ENCODE measurements at places on chromosomes 2 and 18. TPM values are rescaled to one million over a fixed set of nuclear protein-coding genes. Genes with fewer than 3 reads are reported as not detected.

The GREB1 gene
- 0.17 TPM for polyA plus RNA-seq

The RANBP2 gene
- polyA plus RNA-seq, result 29.0 TPM

The MBD2 gene
- 31.8 TPM for polyA plus RNA-seq

The CPLX4 gene
- not detected for polyA plus RNA-seq

The TPO gene
- polyA plus RNA-seq, result not detected

The SCN9A gene
- polyA plus RNA-seq, result 39.9 TPM

The IL36G gene
- polyA plus RNA-seq, result not detected

The CCDC150 gene
- 1.5 TPM for polyA plus RNA-seq

The SLC14A1 gene
- polyA plus RNA-seq, result 80.5 TPM

DNA sequence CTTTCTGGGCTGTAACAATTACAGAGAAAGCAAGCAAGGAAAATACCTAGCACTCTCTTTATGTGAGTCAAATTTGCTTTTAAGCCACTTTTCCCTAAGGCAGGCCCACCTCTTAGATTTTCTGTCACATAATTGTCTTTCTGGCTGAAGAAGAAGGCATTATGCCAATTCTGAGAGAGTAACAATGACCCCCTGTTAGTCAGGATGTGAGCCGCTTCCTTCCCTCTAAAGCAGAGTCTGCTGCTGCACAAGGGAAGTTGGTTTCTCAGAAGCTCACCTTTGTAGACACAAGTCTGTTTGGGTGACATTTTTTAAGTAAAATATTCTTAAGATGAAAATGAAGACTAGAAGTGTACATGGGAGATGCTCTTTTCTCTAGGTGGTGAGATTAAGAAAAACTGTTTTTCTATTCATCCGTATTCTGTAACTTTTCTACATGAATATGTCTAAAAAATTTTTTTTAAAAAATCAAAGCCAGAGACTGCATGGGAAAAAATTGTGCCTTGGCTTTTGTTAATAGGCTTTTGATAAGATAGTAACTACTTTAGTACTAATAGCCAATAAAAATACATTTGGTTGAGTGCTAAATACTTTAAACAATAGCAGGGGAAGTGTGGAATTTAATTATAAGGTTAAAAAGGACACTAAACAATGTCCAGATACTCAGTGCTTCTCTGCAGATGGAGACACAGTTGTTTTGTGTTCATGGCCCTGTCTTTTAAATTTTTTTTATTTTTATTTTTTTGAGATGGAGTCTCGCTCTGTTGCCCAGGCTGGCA is 33.4 kb upstream of the VPS54 start:
- no peak for DNase-seq

DNA sequence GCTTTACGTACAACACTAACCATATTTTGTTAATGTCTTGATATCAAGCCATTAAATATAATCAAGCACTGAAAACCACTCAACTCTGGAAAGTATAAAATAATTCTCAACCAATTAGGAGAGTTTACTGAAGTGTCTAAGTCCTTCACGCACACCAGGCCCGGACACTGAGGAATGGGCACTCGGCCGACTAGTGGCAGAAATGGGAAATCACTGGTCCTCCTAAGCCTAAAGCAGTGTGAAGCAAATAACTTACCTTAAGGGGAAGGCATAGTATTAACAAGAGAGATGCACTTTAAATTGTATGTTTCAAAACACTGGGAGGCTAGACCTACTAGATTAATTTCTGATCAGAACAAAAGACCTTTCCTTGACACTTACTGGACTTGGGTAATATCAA is 45.7 kb downstream of the FAM210A start:
- DNase-seq, result no peak

DNA sequence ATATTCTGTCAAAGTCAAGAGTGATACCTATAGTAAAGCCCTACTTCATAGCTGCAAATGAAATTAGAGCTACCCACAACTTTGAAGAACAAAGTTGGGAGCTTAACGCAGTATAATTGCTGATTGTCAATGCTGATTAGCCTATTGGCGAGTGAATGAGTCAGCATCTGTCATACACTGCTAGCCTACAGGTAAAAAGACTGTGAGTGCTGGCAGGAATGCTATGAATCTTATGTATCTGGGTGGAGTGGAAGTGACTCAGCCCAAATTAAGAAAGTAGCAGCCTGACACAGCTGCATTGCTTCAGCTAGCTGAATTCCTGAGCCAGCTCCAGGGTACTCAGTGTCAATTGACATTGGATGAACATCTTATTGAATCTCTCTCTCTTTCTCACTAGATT is 179.4 kb upstream of the DCC start:
- no peak for DNase-seq

DNA sequence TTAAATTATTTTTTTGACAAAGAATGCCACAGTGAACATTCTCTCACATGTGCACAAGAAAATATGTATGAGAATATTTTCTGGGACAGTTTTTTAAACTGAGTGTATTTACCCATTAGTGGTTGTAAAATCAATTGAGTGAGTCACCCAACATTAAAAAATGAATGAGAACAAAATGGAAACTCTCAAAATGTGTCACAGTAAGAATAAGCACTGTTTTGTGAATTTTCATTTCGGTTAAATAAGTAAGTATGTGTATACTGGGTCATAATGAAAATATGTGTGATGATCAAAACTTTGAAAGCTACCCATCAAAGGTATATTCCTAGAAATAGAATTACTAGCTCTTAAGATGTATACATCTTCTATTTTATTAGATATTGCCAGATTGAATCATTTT is 11.6 kb downstream of the BABAM2 start:
- no peak for DNase-seq

- DNase-seq, result no peak
These were observed 3.4 kb upstream of the CHMP1B start for GRCh38 chr18:11847811-11848210.

GRCh38 chr2:50491541-50492476 is 540.1 kb downstream of the NRXN1 start:
- DNase-seq, result peak; percentile 20

DNA sequence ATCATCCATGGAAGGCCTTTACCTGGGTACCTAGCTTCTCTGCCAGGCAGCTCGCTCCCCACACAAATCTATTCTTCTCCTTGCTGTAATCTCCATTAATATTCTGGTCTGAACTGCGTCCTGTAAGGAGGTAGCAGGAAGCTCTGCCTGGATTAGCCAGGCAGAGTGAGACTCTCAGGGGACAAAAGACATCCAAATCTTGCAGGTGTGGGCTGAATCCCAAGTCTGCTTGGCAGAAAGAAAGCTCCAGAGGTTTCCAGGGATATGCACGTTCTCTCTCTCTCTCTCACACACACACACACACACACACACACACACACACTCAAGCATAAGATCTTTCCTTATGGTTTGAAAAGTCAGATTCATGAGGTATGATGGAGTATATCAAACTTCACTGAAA is 66.5 kb downstream of the THNSL2 start:
- no peak for DNase-seq

- no peak for DNase-seq
These were observed 511.2 kb downstream of the EIPR1 start for GRCh38 chr2:2866459-2866858.

DNA sequence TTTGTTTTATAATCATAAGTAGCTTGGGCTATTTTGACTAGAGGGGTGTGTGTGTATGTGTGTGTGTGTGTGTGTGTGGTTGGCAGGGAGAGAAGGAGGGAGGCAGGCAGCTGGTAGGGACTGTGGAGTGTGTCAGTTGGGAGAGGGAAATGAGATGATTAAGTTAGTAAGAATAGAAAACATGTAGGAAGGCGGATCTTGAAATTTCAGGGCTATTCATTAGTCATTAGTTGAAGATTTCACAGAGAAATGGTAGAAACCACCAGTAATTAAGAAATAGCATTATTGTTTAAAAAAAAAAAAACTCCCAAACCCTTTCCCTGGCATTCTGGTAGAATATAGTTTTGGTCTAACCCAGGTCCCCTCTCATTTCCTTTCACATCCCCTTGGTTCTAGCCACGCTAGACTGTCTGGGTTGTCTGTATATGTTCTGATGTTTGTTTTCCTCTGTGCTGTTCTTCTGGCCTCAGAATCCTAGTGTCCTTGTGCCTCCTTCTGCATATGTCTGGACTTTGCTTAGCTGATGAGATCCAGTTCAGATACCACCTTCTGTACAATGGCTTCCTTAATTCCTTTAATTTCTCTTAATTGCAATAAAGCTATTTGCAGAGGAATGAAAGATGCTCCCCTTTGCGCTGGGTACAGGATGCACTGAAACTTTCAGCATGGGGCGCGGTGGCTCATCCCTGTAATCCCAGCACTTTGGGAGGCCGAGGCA is 161.6 kb downstream of the NEDD4L start:
- no peak for DNase-seq

DNA sequence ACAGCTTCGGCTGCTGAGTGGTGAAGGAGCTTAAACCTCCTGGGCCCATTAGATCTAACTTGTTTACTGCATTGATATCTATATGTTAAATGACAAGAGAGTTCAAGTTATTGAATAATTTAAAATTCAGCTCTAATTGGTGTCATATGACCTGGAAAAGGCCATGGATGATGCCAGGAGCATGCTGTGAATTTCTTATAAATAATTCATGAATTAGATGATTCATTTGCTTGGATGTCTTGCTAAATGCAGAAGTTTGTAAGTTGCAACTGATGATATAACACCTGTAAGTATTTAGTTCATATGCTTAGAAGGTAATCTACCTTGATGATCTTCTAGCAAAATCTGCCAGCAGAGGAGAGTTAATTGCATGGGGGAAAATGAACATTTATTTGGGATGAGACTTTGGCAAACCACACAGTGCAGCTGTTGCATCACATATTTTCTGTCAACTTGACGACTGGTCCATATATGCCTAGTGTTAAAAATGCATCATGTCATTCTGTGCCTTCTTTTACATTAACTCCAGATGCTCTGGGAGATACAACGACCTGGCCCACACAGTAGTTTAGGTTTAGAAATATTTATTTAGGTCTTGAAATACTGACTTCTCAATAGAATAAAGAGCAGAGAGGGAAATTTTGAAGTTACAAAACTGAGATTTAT is 226.3 kb downstream of the KIAA1328 start:
- DNase-seq, result no peak

DNA sequence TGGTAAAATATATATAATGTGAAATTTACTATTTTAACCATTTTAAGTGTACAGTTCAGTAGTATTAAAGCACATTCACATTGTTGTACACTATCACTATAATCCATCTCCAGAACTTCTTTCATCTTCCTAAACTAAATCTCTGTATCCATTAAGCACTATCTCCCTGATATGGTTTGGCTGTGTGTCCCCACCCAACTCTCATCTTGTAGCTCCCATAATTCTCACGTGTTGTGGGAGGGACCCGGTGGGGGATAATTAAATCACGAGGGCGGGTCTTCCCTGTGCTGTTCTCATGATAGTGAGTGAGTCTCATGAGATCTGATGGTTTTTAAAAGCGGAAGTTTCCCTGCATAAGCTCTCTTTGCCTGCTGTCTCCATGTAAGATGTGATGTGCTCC is 178.9 kb upstream of the NABP1 start:
- no peak for DNase-seq

- DNase-seq, result no peak
These were observed 17.9 kb downstream of the ANTXR1 start for GRCh38 chr2:69030800-69031428.

DNA sequence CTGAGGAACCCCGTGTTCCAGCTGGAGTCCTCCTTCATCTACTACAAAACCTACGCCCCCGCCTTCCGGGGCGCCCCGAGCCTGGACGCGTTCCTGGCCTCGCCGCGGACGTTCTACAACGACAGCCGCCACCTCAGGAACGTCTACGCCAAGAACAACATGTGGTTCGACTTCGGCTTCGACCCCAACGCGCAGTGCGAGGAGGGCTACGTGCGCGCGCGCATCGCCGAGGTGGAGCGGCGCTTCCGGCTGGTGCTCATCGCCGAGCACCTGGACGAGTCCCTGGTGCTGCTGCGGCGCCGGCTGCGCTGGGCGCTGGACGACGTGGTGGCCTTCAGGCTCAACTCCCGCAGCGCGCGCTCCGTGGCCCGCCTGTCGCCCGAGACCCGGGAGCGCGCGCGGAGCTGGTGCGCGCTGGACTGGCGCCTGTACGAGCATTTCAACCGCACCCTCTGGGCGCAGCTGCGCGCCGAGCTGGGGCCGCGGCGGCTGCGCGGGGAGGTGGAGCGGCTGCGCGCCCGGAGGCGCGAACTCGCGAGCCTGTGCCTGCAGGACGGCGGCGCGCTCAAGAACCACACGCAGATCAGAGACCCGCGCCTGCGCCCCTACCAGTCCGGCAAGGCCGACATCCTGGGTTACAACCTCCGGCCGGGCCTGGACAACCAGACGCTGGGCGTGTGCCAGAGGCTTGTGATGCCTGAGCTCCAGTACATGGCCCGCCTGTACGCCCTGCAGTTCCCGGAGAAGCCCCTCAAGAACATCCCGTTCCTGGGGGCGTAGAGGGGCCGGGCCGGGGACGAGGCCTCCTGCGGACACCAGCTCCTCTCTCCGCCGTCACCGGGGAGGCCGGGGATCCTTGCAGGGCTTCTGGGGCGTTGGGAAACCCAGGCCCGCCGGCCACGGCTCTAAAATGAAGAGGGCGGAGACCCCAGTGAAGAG is 5.3 kb upstream of the NEU4 start:
- peak; percentile 8 for DNase-seq

- DNase-seq, result no peak
These were observed 69.8 kb upstream of the FHL2 start for GRCh38 chr2:105468582-105469042.

GRCh38 chr2:58215429-58215828 is 25.7 kb downstream of the FANCL start:
- no peak for DNase-seq

GRCh38 chr2:232389327-232389726 is 10.8 kb downstream of the ALPP start:
- no peak for DNase-seq

- no peak for DNase-seq
These were observed 247.5 kb upstream of the CDH20 start for GRCh38 chr18:61085761-61086160.

- no peak for DNase-seq
These were observed at the start of gene PRKD3 for GRCh38 chr2:37324786-37325624. TSS of gene PRKD3 (minus strand) at chr2:37324833. CDS start at chr2:37316524, 8,309 bp downstream.

GRCh38 chr2:44884231-44884630 is 57.3 kb upstream of the SIX3 start:
- no peak for DNase-seq

- DNase-seq, result no peak
These were observed 104.4 kb upstream of the CDC42EP3 start for GRCh38 chr2:37775908-37776250.

- DNase-seq, result no peak
These were observed 1995.5 kb upstream of the CELF4 start for GRCh38 chr18:39561126-39561525.

DNA sequence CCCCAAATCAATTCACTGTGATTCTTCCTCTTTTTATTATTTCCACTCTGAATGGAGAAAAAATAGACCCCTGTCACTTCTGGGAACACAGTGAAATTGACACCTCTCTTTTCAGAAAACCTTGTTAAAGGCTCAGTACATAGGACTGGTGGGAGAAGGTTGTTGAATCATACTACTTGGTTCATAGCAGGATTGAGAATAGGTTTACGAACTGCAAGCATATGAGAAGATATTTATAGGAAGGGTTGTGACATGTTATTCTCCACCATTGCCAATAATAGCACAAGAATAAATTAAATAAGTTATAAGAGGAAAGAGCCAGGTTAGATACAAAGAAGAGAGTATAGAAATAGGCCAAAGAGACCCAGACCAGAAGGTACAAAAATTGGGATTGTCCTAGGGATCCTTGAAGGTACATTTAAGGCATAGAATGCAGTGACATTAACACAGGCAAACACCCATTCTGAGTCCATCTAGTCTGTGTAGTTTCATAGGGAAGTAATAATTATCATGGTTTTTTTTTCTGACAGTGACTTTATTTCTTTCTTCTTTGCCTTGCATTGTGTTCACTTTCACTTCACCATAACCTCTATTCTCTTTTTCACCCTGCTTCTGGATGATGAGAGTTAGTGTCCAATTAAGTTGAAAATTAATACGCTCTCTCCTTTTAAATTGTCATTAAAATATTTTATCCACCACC is 21.8 kb upstream of the SERPINE2 start:
- DNase-seq, result no peak

GRCh38 chr2:184971546-184972068 is 373.3 kb downstream of the ZNF804A start:
- DNase-seq, result no peak

Measured in AG04450 (cell line).